ENCODE measurements at places on chromosomes 5 and 9.

GRCh38 chr5:138241688-138242571, 28.8 kb upstream of the CDC23 start:
- DNase-seq: peak; percentile 72

DNA sequence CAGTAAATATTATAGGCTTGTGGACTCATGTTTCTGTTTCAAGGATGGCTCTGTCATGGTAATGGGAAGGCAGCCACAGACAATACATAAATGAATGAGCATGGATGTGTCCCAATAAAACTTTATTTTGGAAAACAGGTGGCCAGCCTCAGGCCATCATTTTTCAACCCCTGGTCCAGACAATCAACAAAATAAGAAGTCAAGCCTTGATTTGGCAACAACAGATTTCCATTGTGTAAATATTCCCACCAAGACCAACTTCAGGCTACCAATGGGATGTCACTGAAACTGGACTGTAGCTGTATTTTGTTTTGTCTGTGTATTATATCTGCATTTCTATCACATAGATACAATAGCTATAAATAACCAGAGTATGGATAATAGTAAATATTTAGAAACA, 20.7 kb upstream of the RLN1 start:
- no peak for DNase-seq

DNA sequence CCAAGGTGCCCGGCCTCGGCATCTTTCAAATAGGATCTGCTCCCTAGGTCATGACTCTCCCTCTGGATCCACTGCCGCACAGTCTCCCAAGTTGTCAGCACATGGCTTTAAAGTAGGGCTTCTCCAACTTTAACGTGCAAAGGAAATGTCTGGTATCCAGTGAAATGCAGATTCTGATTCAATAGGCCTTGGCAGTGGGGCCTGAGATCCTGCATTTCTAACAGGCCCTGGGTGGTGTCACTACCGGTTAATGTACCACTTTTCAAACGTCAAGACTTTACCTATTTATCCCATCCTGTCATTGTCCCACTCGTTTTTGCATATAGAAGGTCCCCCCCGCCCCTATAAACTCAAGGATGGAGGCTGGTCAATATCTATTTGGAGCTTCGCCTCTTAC, 137.6 kb upstream of the ZNF618 start:
- DNase-seq: no peak

GRCh38 chr5:43101491-43101890, 19.2 kb upstream of the ZNF131 start:
- no peak for DNase-seq

DNA sequence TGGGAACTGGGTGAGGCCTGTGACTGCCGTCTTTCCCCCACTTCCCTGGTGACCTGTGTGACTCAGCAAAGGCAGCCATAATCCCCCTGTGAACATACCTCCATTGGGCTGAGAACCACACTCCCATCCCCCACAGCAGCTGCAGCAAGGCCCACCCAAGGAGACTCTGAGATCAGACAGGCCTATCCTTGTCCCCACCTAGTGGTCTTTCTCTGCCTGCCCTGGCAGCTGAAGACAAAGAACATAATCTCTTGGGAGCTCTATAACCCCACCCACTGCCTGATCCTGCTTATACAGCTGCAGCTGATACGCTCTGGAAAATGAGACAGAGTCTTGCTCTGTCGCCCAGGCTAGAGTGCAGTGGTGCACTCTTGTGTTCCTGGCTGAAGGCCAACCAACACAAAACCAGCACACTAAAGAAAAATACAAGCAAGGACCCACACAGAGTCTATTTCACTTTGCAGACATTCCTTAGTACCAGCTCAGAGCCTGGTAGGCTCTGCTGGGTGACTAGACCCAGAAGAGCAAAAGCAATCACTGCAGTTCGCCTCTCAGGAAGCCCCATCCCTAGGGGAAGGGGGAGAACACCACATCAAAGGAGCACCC, 106.7 kb downstream of the MCTP1 start:
- no peak for DNase-seq

DNA sequence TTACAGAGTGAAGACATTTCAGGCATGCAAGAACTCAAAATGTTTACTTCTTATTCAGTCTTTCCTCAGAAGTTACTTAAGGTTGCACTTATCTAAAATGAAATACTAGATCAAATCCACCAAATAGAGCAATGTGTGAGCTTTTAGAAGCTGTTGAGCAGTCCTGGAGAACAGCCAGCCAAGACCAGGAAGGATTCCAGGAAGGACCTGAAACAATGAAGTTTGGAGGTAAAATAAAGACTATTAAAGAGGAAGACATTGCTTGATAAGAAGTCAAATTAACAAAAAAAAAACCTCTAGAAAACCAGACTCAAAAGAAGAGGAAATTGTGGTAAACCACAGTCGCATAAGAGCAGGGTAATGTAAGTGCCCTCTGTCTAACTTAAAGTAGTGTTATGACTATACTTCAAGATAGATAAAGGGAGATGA, 156.2 kb upstream of the S1PR3 start:
- DNase-seq: no peak

DNA sequence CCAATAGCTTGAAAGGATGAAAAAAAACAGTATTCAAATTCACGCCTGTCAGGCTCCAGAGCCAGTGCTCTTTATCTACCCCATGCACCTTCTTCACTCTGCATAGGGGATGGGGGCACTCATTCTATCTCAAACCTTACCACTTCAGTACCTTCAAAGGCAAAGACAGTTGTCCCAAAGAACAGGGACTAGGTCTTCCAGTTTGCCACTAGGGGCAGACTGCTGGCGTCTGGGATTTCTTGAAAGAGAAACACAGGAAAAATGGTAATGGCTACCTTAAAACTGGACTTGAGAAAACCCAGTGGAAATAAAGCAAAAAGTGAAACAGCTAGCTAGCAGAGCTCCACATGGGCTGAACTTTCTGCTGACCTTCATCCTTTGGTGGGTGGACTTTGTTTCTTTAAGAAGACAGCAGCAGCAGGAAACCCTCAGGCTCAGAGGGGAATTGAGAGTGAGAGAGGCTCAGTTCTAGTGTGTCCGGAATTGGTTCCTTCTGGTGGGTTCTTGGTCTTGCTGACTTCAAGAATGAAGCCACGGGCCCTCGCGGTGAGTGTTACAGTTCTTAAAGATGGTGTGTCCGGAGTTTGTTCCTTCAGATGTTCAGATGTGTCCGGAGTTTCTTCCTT, 41.0 kb upstream of the SLC36A1 start:
- DNase-seq: no peak

DNA sequence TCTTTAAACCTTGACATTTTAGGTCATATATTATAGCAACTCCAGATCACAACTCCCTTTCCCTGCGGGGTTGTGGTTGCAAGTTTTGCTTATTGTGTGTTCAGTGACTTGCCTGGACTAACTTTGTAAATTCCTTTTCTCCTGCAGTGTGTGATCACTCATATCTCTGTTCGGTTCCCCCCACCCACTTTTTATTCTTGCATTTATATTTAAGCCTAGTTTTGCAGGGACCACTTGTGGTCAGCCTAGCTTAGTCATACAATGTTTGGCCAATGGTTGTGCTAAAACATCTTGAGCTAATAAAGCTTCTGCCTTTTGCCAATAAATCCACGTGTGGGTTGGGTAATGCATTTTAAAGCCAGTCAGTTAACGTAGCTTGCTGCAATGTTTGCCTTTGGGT, 146.5 kb upstream of the IRX4 start:
- no peak for DNase-seq

GRCh38 chr5:177306674-177307543, 3.3 kb downstream of the PRELID1 start:
- no peak for DNase-seq

- DNase-seq: no peak
Measured at GRCh38 chr9:112249277-112249676, 74.2 kb upstream of the SUSD1 start.

DNA sequence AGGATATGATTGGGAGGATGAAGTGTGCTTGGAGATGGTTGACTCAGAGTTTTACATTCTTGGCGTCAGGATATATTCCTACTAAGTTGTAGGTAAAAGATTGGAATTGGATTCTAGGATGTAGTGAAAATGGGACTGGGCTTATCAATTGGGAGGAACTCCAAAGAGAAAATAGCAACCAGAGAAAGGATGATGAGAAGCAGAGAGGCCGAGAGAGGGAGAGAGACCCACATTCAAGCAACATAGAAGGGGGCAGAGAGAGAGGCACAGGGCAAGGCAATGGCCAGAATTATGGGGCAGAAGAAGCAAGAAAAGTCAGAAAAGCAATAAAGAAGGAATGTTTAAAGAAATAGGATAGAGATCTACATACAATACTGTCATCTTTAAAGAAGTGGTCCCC, 217.9 kb upstream of the ACTBL2 start:
- DNase-seq: no peak

DNA sequence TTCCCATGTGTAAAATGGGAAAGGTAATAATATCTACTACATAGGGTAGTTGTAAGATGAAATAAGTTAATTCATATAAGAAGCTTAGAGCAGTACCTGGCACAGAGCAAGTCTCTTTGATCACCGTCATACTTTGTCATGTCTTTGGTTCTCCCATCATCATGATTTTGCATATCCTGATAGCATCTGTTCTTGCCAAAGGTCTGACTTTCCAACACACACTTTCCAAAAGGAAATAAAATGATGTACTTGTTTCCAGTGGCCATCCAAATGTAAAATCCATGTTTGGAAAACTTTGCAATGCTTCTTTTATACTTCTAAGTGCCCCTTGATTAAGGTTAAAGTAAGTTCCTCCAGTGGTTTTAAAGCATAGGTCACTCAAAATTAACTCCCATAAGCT, 266.9 kb upstream of the PTGER4 start:
- DNase-seq: no peak

DNA sequence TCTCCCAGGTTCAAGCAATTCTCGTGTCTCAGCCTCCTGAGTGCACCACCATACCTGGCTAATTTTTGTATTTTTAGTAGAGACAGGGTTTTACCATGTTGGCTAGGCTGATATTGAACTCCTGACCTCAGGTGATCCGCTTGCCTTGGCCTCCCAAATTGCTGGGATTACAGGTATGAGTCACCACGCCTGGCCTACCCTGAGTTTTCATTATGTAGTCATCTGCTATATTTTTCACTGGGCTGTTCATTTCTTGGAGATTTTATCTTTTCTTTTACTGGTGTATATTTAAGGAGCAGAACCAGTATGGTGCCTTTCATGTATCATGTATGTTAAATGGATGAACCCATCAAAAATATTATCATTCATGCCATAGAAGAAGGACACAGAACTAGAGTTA, 377.0 kb upstream of the ACTBL2 start:
- DNase-seq: no peak

- no peak for DNase-seq
Measured at GRCh38 chr5:109910874-109911273, 221.1 kb downstream of the MAN2A1 start.

DNA sequence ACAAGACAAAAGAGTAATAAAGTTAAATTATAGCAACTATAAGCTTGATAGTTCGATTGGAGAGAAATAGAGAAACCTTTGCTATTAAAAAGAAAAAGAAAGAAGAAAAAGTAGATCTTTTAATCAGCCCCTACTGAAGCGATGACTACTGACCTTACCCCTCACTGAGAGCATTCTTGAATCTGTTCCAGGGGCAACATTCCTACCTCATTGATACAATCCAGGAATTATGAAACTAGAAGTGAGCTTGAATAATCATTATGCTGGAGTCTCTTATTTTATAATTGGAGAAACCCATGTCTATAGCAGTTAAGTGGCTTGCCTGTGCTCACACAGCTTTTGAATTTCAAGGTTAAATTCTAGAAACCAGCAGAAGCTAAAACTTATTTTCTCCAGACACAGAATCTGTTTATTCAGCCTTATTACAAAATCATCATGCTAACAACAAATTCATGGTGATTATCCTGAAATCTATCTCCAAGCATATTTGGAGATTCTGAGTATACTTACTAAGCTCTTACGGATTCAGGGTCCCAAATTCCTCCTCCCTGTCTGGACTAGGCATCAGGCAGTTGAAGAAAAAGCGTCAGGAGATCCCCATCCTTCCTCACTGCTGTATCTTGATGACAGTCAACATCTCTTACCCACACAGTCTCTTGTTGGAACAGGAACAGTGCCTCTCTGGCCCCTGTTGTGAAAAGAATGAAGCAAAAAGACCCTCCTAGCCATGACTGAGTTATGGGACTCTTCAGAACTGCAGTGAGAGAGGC, 547.6 kb upstream of the WWC1 start:
- DNase-seq: no peak

DNA sequence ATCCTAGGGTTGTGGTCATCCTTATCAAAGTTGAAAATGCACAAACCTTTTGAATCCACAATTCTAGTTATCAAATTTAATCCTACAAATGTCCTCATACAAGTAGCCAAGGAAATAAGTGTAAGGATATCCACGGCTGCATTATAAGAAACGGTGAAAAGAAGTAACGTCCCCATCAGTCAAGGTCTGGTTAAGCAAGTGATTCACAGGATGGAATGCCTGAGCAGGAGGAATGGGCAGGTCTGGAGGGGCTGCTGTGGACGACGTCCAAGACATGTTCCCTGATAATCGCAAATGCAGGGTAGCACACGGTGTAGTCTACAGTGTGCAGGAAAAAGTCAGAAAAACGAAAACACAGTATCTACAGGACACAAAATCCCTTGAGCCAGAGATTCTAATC, 118.6 kb downstream of the ADAMTS2 start:
- no peak for DNase-seq

DNA sequence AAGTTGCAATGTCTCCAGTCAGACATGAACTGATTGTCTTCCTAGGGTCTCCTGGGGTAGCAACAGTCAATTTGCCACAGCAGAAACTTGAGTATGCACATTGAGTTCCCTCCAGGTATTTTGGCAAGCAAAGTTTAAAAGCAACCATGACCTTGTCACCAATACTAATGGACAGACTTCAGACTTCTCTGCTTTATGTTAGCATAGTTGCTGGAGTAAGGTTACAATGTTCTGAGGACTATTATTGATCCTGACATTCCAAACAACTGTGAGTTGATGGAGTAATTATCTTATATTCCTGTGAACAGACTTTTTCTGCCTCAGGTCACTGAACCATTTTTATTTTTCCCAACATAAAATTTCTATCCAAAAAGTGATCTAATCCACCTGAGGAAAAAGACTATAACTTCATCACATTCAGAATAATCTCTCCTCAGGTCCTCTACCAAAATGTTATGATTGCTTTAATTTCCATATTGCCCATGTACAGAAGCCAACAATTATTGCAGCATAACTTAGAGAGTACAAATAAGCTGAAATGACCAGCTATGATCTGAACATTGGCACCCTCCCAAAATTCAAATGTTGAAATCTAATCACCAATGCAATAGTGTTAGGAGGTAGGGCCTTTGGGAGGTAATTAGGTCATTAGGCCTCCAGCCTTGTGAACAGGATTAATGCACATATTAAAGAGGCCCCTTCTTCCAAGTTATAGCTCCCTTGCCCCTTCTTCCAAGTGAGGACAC, 228.3 kb downstream of the PDE4D start:
- no peak for DNase-seq

DNA sequence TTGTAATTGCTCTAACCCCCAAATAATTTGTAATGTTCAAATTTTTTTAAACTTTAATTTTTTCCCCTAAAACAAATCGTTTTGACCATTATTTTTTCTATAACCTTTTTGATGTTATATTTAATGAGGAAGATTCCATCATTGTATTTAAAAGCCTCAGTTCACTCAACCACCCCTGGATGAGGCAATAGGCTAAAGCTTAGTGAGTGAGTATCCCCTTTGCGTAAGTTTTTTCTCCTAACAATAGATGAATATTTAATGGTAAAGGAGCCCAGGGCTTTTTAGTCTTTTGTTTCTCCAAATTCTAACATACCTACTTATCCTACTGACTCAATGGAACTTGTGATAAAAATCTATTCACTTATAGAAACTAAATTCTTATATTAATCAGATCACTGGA, 38.1 kb downstream of the ALDH1A1 start:
- no peak for DNase-seq

Data from right lobe of liver (tissue), 6 donors.